ENCODE measurements at places on chromosomes 11 and 22.

DNA sequence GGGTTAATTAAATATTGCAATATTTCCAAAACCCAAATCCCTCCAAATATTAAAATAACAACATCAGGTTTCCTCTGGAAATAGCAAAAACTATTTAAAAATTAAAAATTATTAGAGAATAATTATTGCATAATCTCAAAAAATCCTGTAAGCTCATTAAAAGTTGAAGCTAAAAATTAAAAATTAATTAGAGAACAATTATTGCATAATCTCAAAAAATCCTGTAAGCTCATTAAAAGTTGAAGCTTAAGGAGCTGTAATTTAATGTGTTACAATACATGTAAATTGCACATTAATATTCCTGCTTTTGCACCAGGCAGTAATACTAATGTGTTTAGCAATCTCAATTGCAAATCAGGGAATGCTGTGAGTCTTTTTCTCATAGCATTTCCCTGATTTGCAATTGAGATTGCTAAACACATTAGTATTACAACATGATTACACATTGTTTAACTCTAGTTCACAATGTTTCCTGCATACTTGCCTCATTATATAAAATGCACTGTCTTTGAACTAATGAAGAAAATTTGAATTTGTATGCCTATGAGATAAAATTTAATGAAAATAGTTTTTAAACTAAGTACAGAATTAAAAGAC lies 247.7 kb downstream of the GUCY1A2 start:
- DNase-seq: no peak

GRCh38 chr11:34552270-34552669 lies 38.7 kb upstream of the ELF5 start:
- DNase-seq: no peak

DNA sequence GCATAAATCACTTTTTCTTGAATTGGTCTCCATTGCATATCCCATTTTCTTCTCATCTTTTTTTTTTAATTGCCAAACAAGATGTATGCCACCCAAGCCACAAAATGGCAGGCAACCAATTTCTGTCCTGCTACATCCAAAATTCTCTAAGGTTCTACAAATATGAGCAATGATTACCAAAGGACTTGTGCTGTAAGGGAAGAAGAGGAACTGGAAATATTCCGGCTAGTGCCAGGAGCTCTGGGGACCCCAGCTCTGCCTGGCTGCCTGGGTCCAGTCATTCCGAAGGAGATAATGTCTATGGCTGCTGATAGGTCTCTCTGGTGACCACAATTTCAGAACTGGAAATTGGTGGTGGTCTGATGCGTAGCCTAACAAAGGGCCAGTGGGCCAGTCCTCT lies 17.1 kb upstream of the SNX32 start:
- no peak for DNase-seq

GRCh38 chr11:93766504-93766903 lies 17.6 kb upstream of the MED17 start:
- DNase-seq: no peak

- no peak for DNase-seq
Measured at GRCh38 chr11:116055064-116055463, 550.8 kb upstream of the CADM1 start.

GRCh38 chr22:40279017-40279416 lies 67.3 kb upstream of the ADSL start:
- DNase-seq: no peak

- DNase-seq: no peak
Measured at GRCh38 chr11:73645972-73646631, at the start of gene PLEKHB1. Gene PLEKHB1 (plus strand): TSS chr11:73646581. CDS start chr11:73646609, 28 bp downstream.

DNA sequence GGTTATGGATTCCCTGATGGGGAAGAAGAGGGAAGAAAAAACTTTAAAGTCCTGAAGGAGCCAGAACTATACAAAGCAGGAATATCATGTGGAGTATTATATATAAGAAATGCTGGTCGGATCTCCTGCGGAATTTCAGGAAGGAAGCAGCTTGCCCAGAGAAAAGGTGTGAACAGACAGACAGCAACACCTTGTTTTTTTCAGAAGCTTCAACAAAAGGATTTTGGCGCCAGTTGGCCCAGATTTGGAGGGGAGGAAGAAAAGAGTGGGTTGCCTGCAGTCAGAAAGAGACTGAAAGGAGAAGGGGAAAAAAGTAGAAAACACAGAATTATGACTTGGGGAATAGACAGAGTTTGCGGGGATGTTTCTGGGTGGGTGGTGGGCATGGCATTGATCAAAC lies 45.2 kb downstream of the SEZ6L start:
- no peak for DNase-seq

GRCh38 chr11:130408401-130408890 lies 20.0 kb downstream of the ADAMTS8 start:
- no peak for DNase-seq

GRCh38 chr11:128981254-128981653 lies 38.6 kb upstream of the TP53AIP1 start:
- DNase-seq: no peak

- DNase-seq: no peak
Measured at GRCh38 chr11:113888848-113889247, 13.5 kb upstream of the USP28 start.
